ENCODE measurements at places on chromosomes 2 and 18.
A peak's percentile ranks its signal among the peaks of the same experiment; 100 is the strongest.

DNA sequence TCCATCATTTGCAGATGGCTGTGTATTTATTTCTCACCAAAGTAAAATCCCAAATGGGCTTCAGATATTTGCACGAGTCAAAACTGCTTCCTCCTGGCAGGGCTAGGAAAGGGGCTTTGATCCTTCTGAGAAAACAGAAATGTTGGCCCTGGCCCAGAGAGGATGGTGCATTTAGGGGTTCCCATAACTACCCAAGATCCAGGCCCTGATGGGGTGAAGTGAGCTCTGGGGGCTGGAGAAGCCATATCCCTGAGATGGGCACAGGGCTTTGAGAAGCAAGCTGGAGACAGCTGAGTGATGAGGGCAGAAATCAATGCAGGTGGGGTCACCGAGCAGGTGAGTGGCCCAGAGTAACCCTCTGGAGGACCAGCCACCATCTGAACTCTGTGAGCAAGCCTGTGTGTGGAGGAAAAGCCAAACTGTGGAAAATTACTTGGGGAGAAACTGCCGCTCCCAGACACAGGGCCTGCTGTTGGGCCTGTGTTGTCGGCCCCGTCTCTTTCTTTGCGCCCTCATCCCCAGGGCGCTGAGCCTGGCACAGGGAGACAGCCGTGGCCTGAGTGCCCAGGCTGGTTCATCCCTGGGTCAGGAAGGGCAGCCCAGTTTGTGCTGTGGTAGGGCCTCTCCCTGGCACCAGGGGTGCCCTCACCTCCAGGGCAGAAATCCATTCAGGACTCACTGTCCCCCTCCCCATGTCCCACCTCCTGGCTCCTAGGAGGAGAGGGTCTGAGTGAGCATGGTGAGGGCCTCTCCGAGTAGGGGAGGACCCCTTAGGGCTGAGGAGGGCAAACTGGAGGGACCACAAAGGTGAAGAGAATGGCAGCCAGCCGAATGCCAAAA is 167.8 kb upstream of the HAAO start:
- DNase-seq: no peak

- DNase-seq: no peak
Measured at GRCh38 chr2:53629501-53629900, 138.1 kb upstream of the CHAC2 start.

DNA sequence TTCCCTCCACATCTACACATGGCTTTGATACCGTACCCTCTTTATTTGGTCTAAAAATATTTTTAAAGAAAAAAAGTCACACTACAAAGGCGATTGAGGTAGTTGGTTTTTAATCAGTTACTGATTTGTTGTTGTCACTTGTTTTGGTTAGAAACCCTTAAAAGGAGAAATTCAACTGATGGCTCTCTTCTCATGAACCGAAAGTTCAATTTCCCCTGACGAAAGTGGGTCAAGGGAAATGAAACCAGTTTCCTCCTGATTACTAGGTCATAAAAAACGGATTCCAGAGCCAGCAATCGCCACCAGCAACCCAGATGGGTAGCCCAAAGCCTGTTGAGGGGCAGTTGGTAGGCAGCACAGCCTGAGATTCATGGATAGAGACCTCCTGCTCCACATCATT is 63.2 kb downstream of the DLGAP1 start:
- no peak for DNase-seq

DNA sequence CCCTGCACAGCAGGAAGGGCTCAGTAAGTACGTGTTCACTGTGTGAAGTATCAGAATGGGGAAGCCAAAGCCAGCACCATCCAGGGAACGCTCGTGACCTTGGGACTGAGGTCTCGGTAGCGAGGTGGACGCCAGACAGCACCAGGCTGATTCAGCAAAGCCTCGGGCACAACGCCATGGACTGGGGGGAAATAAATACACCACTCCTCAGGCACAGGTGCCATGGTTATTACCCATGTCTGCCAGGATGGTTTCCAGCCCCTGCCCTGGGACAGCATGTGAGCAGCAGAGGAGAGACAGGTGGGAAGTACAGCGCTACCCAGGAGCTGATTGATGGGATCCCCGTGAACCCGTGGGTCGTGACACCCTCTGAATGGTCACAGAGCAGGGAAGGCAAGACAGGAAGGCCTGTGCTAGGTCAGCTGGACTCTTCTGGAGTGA is 53.0 kb downstream of the REEP1 start:
- no peak for DNase-seq

GRCh38 chr18:41922176-41922575 is 32.9 kb upstream of the PIK3C3 start:
- no peak for DNase-seq

DNA sequence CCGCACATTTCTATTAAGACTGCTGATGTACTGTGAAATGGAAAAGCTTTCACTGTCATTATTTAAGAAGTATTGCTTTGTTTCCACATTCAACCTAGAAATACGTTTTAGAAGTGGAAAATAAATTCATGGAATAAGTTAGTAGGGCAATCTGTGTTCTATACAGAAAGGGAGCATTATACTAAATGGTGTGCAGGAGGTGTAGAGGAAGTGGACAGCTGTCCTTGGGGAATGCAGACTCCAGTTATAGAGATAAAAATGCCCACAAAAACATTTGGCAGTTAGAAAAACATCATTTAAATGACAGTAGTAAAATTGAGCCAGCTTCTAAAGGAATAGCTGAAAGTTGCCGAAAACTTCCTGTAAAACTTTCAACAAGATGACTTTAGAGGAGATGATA is 46.8 kb downstream of the PIK3C3 start:
- DNase-seq: no peak

GRCh38 chr2:191173206-191173605 is 22.4 kb upstream of the STAT4 start:
- no peak for DNase-seq

GRCh38 chr18:45009756-45010155 is 329.1 kb downstream of the SETBP1 start:
- no peak for DNase-seq

- no peak for DNase-seq
Measured at GRCh38 chr2:147222506-147222905, 622.3 kb upstream of the ACVR2A start.

DNA sequence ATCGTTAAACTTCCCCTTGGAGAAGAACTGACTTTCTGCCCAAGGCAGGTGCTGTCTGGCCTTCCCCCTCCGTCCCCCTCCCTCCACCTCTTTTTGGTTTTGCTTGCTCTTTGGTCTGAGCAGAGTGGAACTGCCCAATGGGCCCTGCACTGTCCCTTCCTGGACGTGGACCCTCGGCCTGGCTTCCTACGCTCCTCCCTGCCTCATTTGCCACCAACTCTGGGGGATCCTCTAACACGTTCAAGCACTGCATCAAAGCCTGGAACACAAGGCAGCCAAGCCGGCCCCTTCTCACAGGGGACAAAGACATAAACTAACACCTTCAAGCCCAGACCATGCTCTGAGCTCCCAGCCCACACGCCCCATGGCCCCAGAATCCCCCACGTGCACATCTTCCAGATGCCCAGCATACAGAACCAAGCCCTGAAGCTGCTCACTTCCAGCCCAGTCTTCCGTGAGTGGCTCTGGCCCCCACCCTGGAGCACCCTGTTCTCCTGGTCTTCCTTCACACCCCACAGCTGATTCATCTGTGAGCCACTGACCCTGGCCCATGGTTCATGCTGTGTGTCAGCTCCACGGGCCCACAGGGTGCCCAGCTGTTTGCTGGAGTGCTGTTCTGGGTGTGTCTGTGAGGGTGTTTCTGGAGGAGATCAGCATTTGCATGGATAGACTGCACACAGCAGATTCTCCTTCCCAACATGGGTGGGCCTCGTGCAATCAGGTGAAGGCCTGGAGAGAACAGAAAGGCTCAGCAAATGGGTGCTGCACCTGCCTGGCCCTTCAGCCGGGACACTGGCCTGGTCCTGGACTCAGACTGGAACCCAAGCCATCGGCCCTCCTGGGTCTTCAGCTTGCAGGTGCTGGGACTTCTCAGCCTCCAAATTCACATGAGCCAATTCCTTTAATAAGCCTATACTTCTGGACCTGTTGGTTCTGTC is 247.1 kb upstream of the SALL3 start:
- DNase-seq: no peak

DNA sequence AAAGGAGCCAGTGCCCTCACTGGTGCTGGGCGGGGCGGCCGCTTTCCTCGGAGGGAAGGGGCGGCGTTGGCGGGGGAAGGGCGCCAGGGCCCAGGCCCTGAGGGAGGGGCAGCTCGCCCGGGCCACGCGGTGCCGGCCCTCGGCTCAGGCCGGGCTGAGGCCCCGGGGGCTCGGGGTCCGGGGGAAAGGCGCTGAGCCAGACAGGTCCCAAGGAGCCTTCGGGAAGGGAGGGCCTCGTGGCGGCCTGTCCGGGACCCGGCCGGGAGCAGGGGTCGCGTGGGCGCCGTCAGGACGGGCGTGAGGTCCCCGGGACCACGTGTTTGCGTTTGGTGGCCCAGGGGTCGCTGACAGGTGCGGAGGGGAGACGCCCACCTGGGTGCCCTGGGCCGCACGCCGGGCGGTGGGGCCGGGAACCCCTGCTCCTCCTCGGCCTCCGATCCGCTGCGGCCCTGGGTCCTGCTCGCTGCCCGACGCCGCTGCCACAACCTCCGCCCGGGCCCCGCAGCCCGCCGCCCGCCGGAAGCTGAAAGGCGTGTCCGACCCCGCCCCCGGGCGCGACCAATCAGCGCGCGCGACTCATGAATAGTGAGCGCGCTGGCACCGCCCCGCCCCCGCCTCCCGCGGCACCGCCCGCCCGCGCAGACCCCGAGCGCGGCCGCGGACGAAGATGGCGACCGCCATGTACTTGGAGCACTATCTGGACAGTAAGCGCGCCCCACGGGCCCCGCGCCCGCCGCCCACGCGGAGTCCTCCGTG is at the start of gene ING5:
Gene ING5 (plus strand): TSS at position 641 of the 756 bp plus-strand sequence. CDS start 27 bp downstream, at position 668.
- peak; percentile 93 for DNase-seq

DNA sequence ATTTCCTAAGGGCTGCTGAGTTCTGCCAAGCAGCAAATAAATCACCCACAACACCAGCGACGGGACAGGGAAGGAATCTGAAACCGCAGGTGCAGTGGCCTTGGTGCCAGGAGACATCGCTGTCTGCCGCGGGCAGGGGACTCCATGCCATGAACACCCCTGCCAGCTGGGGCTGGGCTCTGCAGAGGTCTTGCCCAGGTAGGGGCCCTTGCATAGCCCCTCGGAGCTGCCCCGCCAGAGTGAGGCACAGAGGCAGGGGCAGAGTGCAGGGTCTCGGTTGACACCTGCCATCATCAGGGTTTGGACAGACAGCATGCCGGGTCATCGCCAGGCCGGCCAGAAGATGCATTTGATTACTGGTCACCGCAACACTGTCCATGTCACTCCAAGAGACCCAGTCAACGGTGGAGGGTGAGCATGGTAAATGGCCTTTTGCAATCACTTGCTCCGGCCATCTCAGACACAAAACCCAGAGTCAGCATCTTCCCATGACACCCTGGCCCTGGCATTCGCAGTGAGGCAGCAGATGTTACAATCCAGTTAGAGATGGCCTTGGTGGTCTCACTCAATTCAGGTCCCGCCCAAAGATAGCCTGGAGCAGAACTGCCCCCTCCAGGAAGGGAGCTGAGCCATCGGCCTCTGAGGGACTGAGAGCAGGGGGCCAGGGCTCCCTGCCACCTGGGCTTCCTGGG is 255.4 kb downstream of the NDUFA10 start:
- DNase-seq: no peak

DNA sequence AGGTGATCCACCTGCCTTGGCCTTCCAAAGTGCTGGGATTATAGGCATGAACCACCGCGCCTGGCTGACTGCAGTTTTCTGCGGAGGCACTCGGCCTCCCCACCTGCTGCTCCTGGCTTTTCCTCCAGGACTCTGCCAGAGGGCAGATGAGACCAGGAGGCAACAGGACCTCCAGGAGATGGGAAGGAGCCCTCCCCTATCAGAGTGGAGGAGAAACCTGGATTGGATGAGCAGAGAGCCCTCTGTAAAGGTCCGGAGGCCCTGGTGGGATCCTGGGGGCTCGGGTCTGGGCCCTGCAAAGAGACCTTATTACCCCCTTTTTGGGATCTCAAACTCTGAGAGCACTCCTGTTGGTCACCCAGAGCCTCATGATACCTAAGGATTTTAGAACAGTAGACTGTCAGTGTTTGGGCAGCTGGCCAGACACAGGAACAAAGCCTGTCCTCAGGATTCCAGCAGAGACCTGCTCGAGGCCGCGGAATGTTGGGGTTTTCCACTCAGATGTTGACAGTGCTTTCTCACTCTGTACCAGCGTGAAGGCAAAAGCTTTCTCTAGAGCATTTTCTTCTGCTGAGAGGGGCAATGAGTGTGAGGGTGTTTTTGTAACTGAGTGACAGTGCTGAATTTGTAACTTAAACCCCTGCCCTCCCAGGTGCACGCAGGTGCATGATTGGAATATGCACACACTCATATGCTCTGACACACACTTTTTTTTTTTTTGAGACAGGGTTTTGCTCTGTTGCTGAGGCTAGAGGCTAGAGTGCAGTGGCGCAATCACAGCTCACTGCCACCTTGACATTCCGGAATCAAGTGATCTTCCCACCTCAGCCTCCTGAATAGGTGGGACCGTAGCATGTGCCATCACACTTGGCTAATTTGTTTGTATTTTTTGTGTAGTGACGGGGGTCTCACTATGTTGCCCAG is 48.4 kb downstream of the NPPC start:
- DNase-seq: no peak

GRCh38 chr2:189685540-189686229 is 11.2 kb downstream of the ANKAR start:
- DNase-seq: no peak

DNA sequence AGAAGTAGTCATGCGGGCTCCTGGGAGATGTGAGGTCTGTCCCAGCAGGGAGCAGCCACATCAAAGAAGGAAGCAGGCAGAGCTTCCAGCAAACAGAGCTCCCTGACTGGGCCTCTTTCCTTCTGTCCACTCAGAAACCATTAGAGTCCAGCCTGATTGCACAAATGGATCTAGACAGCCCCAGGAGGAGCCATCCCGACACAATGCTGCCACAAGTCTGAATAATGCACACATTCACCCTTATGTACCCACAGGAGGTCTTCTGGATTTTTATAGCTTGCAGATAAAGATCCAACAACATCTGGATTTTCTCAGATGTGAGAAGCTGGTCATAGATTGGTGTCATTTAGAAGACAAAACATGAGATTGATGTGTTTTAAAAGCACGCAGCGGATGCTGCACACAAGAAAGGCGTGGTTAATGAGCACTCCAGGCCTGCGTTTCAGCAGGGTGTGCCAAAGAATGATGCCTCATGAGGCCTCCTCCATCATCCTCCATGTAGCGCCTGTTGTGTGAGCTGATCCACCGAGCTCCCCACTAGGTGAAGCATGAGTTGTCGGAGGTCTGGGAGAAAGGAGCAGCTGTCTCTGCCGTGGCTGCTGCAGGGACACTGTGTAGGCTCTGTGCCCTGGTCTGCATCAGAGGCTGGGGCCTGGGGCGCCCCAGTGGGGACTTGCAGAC is 60.6 kb downstream of the MTCL1 start:
- DNase-seq: no peak

- no peak for DNase-seq
Measured at GRCh38 chr2:109312902-109313301, 183.9 kb downstream of the SH3RF3 start.

GRCh38 chr18:42183746-42184145 is 228.7 kb downstream of the PIK3C3 start:
- DNase-seq: no peak

- DNase-seq: no peak
Measured at GRCh38 chr18:65938592-65939372, 188.0 kb downstream of the CDH7 start.

GRCh38 chr2:186429104-186429503 is 57.0 kb upstream of the ZC3H15 start:
- no peak for DNase-seq

Measured in stimulated activated naive CD4-positive, alpha-beta T cell (primary cell).